NK-92 treated with Interleukin-12 subunit alpha and Interleukin-12 subunit beta, amount 100 ng/mL, for 24 hours (cell line): ENCODE measurements at places on chromosomes 13 and 19.

- DNase-seq, result no peak
Measured at GRCh38 chr13:111629926-111630325, 309.5 kb downstream of the TEX29 start.

- no peak for DNase-seq
Measured at GRCh38 chr13:101382701-101383100, 33.6 kb downstream of the NALCN start.

GRCh38 chr19:4730740-4731171, 7.1 kb upstream of the DPP9 start:
- peak; percentile 31 for DNase-seq

- DNase-seq, result no peak
Measured at GRCh38 chr19:5590151-5590864, 22.6 kb upstream of the TINCR start.

DNA sequence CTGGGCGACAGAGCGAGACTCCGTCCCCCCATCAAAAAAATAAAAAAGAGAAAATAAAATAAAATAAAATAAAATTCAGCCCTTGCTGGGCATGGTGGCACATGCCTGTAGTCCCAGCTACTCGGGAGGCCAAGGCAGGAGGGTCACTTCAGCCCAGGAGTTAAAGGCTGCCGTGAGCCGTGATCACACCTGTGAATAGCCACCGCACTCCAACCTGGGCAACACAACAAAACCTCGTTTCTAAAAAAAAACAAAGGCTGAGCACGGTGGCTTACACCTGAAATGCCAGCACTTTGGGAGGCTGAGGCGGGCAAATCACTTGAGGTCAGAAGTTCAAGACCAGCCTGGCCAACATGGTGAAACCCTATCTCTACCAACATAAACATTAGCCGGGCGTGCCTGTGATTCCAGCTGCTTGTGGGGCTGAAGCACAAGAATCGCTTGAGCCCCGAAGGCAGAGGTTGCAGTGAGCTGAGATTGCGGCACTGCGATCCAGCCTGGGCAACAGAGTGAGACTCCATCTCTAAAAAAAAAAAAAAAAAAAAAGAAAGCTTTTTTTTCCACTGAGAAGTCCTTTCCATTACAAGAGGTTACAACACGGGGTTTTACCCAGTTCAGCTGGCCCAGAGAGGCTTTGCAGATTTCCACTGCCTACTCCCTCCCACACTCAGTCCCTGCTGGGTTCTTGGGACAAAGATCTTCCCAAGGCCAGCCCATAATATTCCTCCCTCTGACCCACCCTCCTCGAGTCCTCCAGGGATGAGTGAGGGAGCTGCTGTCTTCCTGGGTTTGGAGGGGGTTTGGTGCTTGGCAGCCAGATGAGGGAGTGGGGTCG, 6.4 kb downstream of the ANGPTL4 start:
- no peak for DNase-seq

GRCh38 chr13:73960474-73960873, 173.7 kb downstream of the KLF12 start:
- no peak for DNase-seq

GRCh38 chr13:79660361-79660760, 179.4 kb downstream of the NDFIP2 start:
- DNase-seq, result no peak

DNA sequence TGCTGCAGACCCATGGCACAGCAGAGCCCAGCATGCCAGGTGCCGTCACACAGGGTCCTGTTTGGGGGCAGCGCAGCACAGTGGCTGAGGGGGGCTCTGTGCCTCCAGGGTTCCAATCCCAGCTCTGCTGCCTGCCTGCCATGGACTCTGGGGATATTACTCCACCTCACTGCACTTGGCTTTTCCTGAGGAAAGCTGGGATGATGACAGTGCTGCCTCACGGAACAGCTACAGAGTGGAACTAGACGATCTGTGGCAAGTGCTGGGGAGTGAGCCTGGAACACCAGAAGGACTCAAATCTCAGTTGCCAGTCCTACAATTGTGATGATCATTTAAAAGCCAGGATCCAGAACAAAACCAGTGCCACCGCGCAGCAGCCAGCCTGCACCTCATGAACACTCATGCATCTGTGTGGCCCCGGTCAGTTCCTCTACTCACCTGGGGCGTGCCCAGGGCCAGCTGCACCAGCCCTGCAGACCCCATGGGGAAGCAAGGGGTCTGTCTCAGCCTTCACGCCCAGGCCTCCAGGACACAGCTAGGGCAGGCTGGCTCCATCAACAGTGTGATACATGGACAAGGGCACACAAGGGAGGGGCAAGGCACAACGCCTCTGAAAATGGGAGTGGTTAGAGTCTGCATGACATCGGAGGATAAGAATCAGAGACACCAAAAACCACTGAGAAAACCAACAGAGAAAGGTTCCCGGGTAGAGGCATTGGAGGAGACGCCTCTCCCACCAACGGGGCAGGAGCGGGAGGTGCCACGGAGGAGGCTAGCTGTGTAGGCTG, 55.2 kb downstream of the ATP7B start:
- no peak for DNase-seq

DNA sequence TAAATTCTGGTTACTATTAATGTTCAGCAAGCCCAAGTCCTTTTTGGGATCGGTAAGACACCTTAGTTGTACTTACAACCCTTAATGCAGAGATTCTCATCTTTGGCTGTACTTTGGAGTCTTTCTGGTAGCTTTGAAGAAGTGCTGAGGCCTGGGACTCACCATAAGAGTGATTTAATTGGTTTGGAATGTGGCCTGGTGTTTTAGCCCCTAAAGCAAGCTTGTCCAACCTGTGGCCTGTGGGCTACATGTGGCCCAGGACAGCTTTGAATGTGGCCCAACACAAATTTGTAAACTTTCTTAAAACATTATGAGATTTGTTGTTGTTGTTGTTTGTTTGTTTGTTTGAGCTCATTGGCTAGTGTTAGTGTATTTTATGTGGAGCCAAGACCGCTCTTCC, 215.3 kb downstream of the ZIC5 start:
- no peak for DNase-seq

DNA sequence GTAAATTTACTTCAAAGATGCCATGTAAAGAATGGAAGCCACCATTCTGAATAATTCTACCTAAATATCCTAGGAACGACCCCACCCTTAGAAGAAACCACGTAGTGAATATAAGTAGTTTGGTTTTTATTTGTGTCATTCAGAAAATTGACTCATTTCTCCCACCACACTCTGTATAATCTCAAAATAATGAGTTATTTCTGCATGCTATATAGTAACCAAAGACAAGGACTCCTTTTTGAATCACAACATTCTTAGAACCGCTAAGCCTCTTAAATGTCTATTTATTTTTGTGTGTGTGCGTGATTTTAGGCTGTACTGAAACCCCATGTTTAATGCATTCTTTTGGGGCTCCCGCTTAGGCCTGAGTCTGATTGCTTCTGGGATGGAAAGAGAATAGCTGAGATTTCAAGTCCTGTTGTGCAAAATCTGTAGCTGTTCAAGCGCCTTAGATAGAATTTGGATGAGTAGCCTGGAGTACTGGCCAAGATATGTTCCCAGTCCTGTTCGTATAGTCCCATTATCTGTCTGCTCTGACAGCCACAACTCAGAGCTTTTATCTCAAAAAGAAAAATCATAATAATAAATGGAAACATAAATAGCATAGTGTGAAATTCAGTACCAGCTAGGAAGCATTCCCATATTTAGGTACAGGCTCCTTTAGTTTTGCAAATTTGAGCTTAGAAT, 532.4 kb upstream of the NBEA start:
- DNase-seq, result no peak

DNA sequence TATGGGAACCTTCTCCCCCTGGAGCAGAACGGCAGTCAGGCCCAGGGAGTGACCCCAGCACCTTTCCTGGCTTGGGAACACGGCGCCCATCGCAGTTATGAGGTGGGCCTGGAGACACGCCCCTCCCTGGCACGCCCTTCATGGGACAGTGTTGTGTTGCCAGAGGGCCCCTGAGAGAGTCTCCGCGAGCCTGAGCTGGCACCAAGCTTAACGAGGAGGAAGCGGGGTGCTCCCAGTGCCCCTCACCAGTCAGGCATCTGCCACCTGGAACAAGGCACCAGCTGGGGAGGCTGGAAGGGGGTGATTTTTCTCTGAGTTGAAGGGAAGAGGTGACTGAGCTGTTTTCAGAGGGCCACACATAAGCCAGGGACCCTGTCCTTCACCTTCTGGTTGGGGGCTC, 180.6 kb downstream of the KDM4B start:
- no peak for DNase-seq

DNA sequence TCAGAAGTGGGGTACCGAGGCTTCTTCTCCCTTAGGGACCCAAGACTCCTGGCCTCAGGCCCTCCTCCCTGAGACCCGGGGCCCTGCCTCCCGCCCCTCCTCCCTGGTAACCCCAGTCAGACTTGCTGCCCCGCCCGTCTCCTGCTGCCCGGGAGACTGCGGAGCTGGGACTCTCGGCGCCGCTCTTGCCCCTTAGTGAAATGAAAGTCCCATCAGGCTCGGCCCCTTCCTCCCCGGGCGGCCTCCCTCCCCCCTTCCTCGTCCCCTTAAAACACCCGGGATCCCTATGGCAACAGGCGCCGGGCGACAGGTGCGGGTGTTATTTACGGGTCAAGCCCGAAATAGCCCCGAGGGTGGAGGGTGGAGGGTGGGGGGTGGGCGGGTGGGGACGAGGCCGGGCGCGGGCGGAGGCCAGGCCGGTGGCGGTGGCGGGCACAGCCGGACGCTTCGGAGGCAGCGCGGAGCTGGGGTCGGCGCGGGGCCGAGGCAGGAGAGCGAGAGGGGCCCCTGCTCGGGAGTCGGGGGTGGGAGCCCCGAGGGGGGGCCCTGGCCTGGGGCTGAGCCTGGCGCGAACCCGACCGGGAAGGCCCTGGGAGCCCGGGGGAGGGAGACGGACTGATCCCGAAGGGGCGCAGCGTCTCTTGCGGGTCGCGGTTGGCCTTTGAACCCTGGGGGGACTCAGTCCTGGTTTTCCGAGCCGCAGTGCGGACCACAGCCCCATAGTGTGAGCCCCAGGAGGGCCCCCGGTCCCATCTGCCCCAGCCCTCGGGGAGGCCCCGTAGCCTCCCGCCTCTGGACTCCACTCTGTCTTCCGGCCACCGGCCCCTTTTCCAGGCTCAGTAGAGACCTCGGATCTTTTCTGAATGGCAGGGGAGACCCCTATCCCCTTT, at the start of gene CACNG6:
TSS of gene CACNG6 (plus strand) at position 414 of the 890 bp plus-strand sequence. CDS start 1,241 bp downstream, outside the sequence.
- DNase-seq, result no peak

- no peak for DNase-seq
Measured at GRCh38 chr13:95552539-95553441, at the start of gene CLDN10. Gene CLDN10, plus strand, starts transcription at chr13:95552720. Its CDS starts 34 bp downstream, at chr13:95552754.

DNA sequence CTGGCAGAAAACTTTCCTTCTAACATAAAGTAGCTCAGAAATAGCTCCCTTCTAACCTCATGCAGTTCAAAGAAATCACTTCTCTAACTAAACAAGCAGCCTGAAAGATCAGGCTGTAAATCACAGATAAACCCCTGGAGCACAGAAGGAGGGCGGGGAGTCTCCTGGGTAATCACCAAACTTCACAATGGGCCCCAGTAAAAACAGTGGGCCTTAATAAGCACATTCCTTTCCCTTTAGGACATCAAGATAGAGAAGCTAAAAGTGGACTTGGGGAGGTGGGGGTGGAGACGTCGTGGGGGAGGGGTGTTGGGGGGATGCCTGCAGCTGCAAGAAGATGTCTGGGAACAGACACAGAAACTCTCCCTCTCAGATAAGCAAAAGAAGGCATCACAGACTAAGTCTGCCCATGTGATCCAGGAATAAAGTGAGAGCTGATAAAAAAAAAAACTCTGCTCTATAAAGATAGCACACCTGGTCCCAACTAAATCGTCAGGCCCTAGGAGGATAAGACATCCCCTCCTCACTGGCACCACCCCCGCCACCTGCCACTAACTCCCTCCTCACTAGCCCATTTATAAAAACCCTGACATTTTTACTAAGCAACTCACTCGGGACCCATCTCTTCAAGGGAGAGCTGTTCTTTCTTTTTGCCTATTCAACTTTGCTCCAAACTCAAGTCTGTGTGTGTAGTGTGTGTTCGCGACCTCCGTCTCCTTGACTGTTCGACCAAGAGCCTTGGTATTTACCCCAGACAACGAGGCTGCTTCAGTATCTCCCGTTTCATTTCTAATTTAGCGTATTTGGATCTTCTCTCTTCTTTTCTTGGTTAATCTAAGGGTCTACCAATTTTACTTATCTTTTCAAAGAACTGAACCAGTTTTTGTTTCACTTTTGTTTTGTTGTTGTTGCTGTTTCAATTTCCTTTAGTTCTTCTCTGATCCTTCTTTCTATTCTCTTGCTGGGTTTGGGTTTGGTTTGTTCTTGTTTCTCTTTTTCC, 31.7 kb downstream of the DNAJC15 start:
- DNase-seq, result peak; percentile 3

DNA sequence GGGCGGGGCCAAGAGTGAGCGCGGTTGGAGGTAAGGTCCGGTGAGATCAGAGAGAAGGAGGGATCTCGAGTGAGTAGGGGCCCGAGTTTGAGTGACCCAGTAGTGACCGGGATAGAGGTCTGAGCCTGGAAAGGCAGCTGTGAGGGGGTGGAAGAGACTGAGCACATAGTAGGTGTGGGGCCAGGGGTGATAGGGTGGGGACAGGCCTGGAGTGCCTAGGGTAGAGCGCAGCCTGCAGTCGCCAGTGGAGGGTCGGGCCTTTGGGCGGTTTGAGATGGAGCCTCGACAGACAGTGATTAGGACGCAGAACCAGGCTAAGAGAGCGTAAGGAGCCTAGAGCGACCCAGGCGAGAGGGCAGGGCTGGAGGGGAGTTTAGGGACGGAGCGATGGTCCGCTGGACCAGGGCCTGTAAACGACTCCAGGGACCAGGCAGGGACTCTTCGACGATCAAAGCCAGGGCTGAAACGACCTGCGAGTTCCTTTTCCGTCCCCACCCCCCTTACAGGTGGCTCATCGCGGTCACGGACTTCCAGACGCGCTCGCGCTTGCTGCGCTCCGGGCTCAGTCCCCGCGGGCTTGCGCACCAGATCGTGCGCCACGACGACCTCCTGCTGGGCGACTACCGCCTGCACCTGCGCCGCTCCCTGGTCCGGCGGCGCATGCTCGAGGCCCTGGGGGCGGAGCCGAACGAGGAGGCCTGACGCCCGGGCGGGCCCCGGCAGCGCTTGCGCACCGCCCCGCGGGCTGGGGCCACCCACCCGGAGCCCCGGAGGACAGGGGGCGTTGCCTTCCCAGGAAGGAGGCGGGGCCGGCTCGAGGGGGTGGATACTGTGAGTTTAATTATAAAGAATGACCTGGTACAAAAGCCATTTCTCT, 9.4 kb downstream of the C19orf81 start:
- no peak for DNase-seq
